ENCODE measurements at places on chromosomes 4 and X.
A peak's percentile ranks its signal among the peaks of the same experiment; 100 is the strongest.

- DNase-seq, result no peak
These were observed 76.2 kb downstream of the DOCK11 start for GRCh38 chrX:118571836-118572235.

GRCh38 chr4:112848911-112849310, 200.5 kb upstream of the ANK2 start:
- DNase-seq, result no peak

- DNase-seq, result no peak
These were observed 44.5 kb downstream of the FGFRL1 start for GRCh38 chr4:1055721-1056590.

- DNase-seq, result no peak
These were observed 26.5 kb upstream of the CYBB start for GRCh38 chrX:37753384-37753783.

DNA sequence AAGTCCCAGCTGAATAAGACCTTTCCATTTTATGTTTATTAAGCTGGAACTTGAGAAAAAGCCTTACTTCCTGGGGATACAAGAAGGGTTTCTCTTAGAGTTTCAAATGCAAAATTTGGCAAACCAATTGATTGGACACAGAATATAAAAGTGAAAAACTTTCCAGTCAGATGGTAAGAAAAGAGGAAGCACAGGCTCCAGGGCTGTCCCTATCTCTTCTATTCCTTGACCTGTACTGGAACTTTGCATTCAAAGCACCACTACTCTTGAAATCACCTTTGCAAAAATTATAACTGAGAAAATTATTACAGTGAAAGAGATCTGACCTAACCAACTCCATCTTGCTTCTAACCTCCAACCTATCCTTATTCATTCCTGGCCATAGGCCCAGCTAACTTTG, 11.7 kb downstream of the PROM1 start:
- DNase-seq, result no peak

DNA sequence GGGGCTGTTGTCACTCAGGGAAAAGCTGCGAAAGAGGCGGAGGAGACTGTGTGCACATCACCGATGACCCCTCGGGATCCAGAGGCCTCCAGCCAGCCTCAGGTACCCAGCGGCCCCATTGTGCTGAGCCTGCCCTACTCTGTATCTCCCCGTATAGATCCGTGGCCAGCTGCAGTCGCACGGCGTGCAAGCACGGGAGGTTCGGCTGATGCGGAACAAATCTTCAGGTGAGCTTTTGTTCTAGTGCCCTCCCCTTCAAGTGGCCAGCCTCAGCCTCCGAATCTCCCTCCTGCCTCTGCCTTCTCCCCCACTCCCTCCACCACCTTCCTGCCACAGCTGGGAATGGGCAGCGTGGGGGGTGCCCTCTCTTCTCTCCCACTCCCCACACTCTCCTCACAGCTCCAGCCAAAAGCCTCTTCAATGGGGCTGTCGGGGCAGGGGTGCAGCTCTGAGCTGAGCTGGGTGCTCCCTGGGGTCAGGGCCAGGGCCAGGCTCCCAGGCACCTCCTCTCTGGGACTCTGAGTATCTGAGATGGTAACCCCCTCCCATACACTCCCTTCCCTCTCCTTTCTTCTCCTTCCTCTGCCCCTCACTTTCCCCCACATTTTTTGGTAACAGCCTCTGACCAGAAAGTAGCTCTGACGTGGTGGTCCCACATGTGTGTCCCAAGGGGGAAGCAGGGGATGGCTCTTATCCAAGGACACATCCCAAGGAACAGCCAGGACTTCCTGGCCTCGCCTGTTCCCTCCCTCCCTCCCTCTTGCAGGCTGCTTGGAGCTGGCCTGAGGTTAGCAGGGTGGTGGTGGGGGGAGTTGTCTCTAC, 20.4 kb upstream of the UBA1 start:
- DNase-seq, result no peak

- no peak for DNase-seq
These were observed 24.9 kb upstream of the OCIAD2 start for GRCh38 chr4:48931459-48931858.

DNA sequence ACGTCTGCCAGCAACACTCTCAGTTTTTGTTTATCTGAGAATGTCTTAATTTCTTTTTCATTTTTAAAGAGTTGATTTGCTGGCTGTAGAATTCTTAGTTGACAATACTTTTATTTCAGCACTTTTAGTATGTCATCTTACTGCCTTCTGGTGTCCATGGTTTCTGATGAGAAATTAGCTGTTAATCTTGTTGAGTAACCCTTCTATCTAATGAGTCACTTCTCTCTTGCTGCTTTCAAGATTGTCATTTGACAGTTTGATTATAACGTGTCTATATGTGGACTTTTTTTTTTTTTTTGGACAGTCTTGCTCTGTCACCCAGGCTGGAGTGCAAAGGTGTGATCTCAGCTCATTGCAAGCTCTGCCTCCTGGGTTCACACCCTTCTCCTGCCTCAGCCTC, 24.0 kb upstream of the TMEM255A start:
- no peak for DNase-seq

DNA sequence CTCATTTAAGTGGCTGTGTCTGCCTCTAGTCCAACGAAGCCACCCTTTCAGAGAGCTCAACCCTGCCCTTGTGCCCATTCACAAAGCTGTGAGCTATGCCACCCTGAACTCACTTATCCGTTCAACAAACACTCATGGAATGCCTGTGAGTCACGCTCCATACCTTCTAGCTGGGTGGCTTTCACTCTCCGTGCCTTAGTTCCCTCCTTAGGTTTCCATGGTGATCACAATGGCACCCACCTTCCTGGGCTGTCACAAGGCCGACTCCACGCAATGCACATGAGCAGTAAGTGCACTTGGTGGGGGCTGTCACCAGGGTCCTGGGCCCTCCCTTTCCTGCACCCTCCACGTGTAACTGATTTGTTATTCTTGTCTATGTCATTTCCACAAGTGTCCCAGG, 37.2 kb upstream of the PPP2R2C start:
- DNase-seq, result no peak

DNA sequence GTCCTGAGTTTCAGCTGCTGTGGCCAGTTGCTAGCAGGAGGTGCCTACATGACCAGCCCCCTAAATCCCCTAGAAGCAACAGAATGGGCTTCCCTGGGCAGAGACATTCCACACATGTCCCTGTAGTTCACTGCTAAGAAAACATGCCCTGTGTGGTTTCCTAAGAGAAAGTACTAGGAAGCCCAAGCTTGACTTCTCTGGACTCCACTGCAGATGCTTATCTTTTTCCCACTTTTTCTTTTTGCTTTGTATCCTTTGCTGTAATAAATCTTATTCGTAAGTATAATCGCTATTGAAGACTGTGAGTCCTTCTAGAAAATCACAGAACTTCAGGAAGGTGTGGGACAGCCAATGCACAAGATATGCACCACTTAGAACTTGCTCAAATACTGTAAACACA, 15.6 kb downstream of the RPGR start:
- no peak for DNase-seq

GRCh38 chr4:11436673-11437072, 8.0 kb upstream of the HS3ST1 start:
- DNase-seq, result no peak

GRCh38 chr4:103887191-103887590, 167.4 kb upstream of the TACR3 start:
- peak; percentile 32 for DNase-seq

All from kidney capillary endothelial cell (primary cell).